Stimulated activated CD4-positive, alpha-beta T cell treated with anti-CD3 and anti-CD28 coated beads, Interleukin-4, amount 100 ng/mL, for 24 hours (primary cell): ENCODE measurements at places on chromosomes 5 and 9.

DNA sequence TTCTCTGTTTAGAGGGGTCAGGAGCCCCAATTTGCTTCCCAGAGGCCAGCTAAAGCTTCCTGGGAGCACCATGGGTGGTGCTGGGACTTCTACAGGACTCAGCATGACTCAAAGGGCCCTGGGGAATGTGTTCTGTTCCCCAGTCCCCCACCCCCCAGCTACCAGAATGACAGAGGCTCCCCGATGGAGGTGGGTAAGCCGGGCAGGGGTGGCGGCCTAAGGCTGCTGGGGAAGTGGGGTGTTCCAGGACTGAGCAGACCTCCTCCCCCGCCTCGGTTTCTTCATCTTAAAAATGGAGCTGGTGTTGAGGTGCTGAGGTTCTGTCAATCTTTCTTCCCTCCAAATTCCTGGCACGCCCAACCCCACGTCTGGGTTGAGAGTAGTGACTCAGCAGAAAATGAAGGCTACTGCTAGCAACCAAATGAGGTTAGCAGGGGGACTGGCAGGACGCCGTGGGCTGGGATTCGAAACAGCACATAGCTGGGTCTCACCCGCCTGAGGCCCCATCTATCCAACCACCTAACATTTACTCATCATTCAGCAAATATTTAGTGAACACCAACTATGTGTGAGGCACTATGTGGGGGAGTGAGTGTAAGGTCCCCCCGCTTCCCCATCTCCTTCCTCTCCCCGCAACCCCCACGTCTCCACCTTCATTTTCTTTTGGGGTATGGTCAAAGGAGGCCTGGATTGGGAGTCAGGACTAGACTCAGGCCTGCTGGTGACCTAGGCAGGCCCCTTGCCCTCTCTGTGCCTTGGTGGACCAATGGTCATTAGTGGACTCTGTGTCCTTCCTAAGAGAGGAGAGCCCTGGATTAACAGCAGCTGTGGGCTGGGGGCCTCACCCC, 50.2 kb downstream of the C9orf50 start:
- DNase-seq = peak; percentile 22

DNA sequence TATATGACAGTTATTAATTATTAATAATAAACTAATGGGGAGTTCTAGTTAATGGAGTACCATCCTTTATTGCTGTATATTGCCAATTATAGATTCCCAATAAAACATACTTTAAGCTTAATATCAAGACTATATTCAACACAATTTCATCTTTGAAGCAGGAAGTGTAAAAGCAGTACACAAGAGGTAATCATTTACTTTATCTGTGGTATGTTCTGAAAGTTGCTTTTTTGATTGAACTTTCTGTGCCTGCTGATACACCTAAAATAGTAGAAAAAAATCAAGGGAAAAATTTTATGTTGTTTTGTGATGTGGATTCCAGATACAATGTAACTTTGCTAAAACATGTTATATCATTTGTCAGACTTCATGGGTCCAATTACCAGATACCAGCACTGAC, 58.0 kb downstream of the ACO1 start:
- DNase-seq = no peak

- DNase-seq = no peak
These were observed 426 bp downstream of the FAM114A2 start for GRCh38 chr5:154038261-154038706.

DNA sequence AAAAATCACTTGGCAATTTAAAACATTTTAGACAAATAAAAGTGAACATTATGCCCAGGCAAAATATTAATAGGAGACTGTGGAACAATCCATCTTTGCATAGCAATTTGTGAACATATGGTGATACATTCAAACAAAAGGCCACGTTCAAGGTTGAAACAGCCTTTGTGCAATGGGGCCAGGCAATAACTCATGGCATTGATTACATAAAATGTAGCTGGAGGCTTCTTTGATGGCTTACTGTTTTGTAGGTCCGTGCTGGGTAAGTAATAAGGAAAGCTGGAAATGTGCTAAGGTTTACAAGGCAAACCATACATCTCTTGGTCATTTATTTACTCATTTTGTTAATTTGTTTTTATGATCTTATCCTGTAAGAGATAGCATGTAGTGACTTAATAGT, 651.8 kb downstream of the KCTD16 start:
- no peak for DNase-seq

DNA sequence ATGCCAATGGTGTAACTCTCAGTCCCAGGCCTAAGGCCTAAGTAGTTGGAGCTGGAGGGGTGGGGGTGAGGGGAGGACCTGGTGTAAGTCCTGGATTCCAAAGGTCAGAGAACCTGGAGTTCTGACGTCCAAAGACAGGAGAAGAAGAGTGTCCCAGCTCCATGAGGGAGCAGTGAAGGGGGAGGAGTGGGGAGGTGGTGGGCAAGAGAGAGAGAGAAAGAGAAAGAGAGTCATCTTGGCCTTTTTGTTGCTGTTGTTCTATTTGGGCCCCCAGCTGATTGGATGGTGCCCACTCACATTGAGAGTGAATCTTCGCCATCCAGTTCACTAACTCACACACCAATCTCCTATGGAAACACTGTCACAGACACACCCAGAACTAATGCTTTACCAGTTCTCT, 198.9 kb downstream of the DAB2IP start:
- no peak for DNase-seq

DNA sequence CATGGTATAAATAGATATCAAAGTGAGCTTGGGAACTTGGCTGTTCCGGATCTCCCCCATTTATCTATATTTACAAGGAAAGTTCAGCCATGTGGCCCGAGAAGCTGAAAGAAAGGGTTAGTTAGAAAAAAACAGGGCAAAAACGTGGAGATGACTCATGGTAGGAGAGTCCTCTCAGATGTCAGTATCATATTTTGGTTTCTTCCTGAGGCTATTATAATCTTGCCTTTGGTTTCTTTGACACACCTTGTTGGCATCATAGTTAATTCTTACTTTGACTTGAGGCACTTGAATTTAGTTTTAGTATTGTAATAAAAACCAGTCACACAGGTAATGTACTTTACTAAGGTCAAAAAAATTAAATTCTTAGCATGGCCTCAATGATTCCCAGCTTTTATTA, 59.9 kb downstream of the GABRA6 start:
- no peak for DNase-seq

DNA sequence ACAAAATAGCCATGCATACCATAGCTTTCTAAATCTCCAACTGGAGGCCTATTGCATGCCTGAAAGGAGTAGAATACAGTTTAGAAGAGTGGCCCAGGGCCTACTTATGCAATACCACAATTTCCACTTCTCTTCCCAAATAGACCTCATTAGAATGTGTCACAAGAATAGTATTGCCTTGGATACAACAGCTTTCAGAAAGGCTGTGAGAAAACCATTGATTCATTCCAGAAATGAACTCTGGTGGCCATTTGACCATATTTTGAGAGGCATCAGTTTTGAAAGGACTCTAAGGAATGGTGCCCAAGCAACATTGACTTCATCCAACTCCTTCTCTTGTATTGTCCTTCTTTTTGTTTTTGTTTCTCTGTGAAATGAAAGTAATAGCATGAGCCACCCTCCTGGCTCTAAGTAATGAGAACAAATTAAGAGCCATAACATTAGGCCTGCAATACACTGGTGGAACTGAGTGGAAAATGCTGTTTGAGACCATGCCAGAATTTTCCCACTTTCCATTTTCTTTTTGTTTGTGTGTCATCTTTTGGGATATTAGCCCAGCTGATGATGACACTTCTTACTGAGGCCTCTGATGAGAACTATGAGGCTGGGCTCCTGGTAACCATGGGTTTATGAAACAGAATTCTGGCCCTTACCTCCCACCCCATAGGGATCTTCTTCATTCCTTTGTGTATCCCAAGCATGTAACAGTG, 90.2 kb downstream of the TMEM174 start:
- no peak for DNase-seq

DNA sequence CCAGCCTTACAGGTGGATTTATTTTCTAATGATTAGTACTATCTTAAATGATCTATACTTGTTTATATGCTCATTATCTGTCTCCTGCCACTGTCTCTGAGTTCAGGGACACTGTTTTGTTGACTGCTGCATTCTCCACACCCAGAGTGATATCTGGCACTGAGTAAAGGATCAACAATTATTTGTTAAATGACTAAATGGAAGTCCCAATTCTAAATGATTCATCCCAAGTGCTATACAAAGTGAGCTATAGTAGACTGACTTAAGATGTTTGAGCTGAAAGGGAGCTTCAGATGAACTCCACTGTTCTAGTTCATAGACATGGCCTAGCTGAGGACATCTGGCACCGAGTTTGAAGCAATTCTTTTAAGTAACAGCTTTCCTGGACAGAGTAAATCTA, 40.5 kb downstream of the ITGA2 start:
- DNase-seq = no peak

GRCh38 chr9:111992523-111992922, 95.9 kb downstream of the UGCG start:
- DNase-seq = peak; percentile 52

DNA sequence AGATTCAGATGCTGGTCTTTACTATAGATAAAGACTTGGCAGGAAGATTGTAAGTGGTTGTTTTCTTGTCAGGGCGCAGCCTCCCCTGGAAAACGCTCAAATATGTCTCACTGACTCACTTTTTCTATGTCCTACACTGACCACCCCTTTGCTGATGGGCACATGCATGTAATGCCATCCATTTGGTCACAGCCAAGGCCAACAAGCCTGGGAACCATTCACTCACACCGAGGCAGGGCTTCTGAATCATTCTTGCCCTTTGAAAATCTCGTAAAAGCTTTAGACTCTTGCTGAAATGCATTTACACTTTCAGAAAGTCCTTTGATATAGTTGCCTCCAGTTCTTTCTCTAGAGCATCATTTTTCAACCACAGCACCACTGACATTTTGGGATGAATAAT, 249.4 kb downstream of the ACTL7B start:
- no peak for DNase-seq

- no peak for DNase-seq
These were observed 100.4 kb downstream of the VPS13A start for GRCh38 chr9:77277719-77278118.

GRCh38 chr5:16757989-16758501, 141.2 kb upstream of the RETREG1 start:
- DNase-seq = no peak

GRCh38 chr5:88776692-88777091, 106.3 kb downstream of the MEF2C start:
- DNase-seq = no peak

DNA sequence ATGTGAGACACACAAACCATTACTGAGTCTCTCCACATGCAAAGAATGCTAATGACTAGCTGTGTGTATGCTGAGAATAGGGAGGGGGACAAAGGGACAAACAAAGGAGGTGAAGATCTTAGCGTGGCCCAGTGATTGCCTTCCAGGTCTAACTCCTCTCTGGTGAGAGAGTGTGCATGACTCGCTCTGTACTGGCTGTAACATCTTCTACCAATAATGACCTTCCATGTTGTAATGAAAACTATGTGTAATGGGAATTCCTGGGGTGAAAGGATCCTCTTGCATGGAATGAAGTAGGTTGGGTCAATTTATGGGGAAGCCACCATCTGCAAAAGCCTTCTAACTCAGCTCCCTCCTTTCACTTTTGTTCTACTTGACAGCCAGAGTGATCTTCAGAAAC, 24.4 kb upstream of the GPR151 start:
- DNase-seq = no peak

- no peak for DNase-seq
These were observed 26.5 kb downstream of the CDKN2A start for GRCh38 chr9:21967702-21968101.

DNA sequence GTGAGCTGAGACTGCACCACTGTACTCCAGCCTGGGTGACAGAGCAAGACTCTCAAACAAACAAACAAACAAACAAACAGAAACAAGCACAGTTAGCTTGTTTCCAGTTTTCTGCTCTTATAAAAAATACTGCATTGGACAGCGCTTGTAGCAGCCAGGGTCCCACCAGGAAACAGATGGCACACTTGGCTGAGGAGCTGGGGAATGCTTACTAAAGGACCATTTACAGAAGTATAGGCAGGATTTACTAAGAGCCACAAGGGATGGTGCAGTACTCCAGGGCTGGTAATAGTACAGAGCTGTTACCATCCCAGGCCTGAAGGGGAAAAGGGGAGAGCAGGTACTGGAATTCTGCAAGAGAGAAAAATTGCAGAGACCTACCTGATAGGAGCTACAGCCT, 5.2 kb upstream of the ANKS6 start:
- no peak for DNase-seq

DNA sequence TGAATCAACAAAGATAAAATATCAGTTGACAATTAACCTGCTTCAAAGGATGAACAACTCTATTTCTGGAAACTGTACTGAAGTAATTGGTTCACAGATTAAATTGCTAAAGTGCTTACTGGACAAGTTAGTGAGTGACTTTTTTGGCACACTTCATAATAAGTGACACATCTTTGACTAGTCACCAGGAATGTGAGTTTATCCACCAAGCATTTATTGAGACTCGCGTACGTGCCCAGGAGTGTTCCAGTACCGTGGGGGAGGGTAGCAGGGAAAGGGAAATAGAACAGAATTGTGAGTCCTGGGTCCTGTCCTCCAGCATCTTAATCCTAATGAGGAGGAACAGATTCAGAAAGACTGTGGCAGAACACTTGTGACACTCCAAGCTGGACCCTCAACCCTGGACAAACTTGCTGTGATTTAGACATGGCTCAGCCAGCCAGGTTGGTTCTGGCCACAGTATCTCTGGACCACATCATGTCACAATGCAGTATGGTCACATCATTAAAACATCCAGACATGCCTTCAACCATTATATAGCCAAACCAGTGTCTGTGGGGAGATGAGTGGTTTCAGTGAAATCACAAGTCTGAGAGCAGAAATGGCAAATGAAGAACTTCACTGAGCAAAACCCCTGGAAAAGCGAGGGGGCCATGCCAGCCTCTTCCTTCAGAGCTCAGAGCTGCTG, 623.1 kb downstream of the BNC2 start:
- no peak for DNase-seq

DNA sequence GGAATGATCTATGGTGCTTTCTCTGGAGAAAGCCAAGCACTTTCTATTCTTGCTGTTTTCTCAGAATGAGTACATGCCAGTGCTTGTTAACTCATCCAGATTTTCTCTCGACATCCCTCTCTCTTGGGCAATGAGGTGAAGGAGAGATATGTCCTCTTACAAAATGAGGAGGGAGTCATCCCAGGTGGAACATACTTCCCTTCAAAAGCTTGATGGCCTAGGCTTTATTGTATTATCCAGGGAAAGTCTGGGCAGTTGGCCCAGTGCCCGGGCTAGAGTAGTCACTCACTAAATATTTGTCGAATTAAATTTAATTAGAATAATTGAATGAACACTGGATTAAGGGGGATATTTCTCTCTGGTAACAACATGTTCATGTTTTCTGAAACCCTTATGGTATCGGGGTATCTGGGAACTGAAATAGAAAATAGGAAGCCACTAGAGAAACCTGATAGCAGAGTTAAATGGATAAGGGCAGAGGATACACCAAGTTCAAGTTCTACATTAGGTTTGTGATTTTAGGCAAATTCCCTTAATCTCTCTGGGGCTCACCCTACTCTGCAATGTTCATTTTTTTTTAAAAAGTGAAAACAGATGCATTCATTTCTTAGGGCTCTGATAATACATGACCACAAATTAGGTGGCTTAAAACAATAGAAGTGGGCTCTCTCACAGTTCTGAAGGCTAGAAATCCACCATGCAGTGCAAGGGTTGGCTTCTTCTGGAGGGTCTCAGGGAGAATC, 99.6 kb downstream of the LIFR start:
- no peak for DNase-seq

GRCh38 chr9:136537896-136538598, 7.8 kb downstream of the NOTCH1 start:
- DNase-seq = no peak

- DNase-seq = peak; percentile 79
These were observed 45.7 kb downstream of the SLC46A2 start for GRCh38 chr9:112844771-112845542.
